ENCODE measurements at places on chromosomes 6 and 20. TPM values are rescaled to one million over a fixed set of nuclear protein-coding genes. Genes with fewer than 3 reads are reported as not detected.

GRCh38 chr6:144758602-144759001 is 473.5 kb downstream of the UTRN start:
- no peak for DNase-seq

DNA sequence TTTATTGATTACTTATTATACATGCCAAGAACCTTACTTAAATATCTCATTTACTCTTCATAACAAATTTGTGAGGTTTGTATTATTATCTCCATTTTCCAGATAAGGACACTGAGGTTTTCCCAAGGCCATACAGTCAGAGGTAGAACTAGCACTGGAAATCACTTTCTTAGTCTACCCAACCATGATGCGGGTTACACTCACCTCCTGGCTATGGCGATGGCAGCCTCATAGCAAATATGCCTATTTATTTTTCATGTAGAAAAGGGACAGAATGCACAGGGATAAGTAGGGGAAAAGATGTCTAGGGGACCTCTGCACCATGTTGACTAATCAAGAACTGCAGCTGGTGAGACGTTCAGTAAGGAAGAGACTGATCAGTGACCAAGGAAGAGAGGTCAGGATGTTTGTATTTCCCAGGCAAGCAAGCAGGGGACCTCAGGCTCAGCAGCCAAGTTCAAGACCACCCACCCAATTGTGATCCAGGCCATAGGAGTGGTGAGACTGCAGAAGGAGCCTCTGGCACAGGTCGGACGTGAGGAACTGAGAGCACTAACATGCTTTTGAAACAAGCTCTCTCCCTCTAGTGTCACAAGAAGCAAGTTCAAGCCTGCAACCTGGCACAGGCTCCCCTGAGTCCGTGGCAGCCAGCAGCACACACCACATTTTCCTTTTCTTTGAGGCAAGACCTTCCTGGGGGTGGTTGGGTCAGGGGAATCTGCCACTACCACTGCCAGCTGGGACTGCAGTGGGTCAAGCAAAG is 97.8 kb downstream of the GMPR start:
- DNase-seq = no peak

- DNase-seq = no peak
These were observed 23.5 kb downstream of the GFOD1 start for GRCh38 chr6:13463941-13464340.

DNA sequence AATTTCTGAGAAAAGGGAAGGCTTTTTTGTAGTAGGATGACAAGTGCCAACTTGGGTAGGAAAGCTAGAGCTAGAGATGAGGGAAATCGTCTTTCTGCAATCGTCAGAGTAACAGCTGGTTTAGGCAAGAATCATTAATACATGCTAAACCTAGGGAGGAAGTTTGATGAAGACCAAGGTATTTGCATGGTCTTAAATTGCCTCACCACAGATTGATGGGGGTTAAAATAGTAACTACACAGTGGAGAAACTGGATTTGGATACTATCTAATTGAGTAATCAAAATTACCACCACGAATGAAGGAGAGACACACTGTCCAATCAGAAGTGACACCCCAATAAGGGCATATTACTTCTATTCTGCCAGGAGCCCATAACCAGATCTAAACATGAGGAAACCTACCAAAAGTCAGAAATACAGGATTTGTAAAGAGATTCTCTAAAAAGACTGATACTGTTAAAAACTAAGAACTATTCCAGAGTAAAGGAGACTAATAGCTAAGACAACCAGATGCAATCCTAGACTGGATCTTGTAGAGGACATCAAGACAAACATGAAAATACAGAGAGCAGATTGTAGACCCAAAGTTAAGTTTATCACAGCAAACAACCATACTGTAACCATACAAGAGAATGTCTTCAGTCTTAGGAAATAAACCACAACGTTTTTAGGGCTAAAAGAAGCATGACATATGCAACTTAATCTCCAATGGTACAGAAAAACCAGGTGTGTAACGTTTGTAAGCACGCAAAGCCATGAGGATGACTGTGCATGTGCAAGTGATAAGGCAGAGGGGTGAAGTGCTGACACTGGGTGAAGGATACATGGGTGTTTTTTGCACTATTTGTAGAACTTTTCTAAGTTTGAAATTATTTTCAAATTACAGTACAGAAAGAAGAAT is 21.8 kb downstream of the SNX5 start:
- DNase-seq = no peak

GRCh38 chr6:20403070-20403765 is 1.5 kb downstream of the E2F3 start:
- DNase-seq = peak; percentile 94

GRCh38 chr6:43689421-43689820 is 1.8 kb upstream of the MRPS18A start:
- no peak for DNase-seq

The PRSS16 gene
- total RNA-seq = not detected

The ADGB gene
- total RNA-seq = not detected

The BMP2 gene
- 2.5 TPM for total RNA-seq

Measured in Right ventricle myocardium superior (tissue), 1 donor.